CD4-positive, alpha-beta T cell (primary cell): ENCODE measurements at places on chromosomes 13 and 19.

DNA sequence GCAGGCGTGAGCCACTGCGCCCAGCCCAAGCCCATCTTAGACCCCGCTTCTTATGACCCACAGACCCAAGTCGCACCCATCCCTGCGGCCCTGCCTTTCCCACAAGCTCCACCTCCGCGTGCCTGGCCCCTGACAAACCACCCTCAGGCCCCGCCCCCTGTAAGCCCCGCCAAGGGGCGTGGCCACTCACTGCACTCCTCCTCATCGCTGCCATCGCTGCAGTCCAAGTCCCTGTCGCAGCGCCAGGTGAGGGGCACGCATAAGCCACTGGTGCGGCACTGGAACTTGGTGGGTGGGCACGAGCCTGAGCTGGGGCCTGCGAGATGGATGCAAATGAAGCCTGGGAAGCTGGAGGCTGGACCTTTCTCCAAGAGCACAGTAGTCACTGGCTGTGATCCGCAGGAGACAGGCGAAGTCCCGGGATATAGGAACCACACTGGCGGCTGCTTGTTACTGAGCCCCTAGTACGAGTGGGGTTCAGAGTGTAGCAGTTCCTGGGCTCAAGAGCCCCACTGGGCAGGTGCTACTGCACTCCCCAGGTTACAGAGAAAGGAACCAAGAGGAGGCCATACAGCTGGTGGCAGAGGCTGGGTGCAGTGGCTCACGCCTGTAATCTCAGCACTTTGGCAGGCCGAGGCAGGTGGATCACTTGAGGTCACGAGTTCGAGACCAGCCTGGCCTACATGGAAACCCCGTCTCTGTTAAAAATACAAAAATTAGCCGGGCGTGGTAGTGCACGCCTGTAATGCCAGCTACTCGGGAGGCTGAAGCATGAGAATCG is 3.1 kb downstream of the CD320 start:
- no peak for DNase-seq

GRCh38 chr19:45222724-45223123 is 22.5 kb downstream of the EXOC3L2 start:
- DNase-seq, result no peak

GRCh38 chr19:55348317-55349034 is 6.0 kb downstream of the COX6B2 start:
- no peak for DNase-seq

GRCh38 chr13:19955873-19956559 is 2.5 kb upstream of the ZMYM2 start:
- DNase-seq, result no peak

- no peak for DNase-seq
Measured at GRCh38 chr19:43807651-43808050, 5.4 kb upstream of the LYPD5 start.

DNA sequence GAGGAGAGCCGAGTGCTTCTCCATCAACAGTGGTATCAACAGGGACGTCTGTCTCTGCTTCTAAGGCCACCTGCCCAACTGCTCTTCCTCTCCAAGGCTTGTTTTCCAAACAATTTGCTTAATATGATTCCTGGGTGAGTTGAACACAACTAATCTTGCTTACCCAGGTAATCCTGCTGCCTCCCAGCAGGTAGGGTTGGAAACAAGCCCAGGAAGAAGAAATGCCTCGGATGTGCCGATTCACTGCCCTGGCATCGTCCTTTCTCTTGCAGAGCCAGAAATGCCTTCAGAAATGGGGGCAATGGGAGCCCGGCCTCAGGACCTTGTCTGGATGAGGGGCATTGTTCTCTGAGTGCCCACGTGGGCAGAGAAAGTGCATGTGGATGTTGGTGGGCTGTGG is 51.9 kb upstream of the C1QTNF9B start:
- no peak for DNase-seq

- no peak for DNase-seq
Measured at GRCh38 chr19:5707576-5708575, 12.1 kb downstream of the LONP1 start.

- no peak for DNase-seq
Measured at GRCh38 chr19:50252111-50252886, 48.9 kb downstream of the MYH14 start.

DNA sequence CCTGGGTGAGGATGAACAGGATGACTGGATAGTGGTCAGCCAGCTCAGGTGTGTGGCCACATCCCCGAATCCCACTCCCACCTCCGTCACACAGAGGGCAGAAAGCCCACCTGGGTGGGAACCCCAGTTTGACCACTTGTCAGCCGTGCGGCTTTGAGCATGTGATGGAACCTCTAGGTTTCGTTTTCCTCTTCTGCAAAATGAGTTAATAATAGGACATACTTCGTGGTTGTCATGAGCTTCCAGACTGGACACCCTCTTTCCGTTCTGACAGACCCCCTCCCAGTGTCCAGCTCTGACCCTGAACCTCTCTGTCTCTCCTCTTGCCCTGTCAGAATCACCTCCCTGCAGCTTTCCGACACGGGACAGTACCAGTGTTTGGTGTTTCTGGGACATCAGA is 1.8 kb downstream of the AXL start:
- DNase-seq, result no peak

DNA sequence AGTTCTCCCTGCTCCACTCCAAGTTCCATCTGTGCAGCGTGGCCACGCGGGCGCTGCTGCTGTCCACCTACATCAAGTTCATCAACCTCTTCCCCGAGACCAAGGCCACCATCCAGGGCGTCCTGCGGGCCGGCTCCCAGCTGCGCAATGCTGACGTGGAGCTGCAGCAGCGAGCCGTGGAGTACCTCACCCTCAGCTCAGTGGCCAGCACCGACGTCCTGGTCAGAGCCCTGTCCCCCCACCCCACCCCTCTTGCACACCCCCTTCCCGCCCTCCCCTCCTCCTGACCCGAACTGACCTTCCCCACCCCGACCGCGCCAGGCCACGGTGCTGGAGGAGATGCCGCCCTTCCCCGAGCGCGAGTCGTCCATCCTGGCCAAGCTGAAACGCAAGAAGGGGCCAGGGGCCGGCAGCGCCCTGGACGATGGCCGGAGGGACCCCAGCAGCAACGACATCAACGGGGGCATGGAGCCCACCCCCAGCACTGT is 11.6 kb downstream of the FUZ start:
- no peak for DNase-seq

DNA sequence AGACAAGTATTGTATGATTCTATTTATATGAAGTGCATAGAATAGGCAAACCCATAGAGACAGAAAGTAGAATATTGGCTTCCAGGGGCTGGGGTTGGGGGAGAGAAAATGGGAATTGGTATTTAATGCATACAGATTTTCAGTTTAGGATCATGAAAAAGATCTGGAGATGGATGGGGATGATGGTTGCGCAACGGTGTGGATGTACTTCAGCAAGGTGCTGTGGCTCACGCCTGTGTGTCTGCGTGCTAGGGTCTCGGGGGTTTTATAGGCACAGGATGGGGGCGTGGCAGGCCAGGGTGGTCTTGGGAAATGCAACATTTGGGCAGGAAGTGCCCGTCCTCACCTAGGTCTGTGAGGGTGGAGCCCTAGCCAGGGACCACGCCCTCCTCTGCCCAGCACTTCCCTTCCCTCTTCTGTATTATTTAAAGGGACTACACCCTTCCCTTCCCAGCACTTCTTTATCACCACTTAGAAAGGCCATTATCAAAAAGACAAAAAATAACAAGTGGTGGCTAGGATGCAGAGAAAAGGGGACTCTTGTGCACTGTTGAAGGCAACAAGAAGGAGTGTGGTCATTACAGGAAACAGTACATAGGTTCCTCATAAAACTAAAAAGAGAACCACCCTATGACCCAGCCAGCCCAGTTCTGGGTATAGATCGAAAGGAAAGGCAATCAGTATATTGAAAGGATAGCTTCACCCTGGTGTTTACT is 29.0 kb downstream of the LILRB4 start:
- no peak for DNase-seq

DNA sequence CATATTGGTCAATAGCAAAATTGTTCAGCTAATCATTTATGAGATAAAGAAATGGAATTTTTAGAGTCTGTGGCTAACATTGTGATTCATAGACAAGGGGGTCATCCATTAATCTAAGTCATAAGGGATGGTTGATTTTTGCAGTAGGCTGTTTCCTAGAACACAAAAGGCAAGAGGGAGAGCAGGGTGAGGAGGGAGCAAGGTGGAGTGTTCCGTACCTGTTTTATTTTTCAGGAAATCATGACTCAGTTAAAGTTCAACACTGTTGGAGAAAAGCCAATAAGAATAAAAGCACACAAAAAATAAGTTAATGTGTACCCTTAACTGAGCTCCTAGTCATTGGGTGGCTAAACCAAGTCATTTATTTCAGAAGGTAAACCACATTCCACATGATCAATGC is 512.4 kb upstream of the ATXN8OS start:
- no peak for DNase-seq

GRCh38 chr13:33307843-33308242 is 22.3 kb upstream of the STARD13 start:
- DNase-seq, result no peak

- DNase-seq, result no peak
Measured at GRCh38 chr13:103640606-103641005, 574.4 kb upstream of the SLC10A2 start.

- no peak for DNase-seq
Measured at GRCh38 chr13:61927648-61928047, 512.0 kb upstream of the PCDH20 start.

DNA sequence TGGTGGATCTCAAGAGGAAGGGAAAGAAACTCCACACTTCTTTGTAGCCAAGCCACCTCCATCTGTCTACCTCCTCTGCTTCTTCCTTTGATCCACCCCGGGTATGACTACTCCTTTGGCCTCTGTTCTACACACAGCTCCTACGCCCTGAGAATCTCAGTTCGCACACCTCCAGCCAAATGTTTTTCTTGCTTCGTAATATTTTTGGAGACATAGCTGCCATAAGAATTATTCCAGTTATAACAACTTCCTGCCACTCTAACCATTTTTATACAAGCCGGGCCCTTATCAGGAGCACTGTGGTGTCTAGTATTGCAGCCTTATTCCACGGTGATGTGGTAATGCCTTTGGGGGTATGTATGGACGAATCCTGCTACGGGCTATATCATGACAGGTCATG is 126.7 kb downstream of the STARD13 start:
- DNase-seq, result no peak

GRCh38 chr19:14166999-14167575 is 30.7 kb upstream of the ASF1B start:
- DNase-seq, result peak; percentile 53

GRCh38 chr13:66675620-66676019 is 554.5 kb downstream of the PCDH9 start:
- no peak for DNase-seq

GRCh38 chr19:18532168-18532890 is 10.5 kb upstream of the ELL start:
- DNase-seq, result no peak

DNA sequence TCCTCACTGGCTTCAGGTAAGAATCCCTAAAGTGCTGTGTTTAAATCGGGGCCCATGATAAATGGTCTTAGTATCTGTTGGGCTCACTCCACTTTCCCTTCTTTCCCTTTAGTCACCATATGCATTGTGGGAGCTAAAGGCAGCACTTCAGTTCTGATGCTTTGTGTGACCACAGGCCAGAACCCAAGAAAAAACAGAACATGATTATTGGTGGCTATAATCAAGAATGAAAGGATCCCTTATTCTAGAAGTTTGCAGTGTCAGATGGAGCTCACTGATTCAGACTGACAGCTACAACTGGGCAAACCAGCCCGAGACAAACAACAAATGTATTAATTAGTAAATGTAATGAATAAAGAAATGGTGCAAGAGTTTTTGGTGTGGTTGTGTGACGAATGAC is 57.3 kb upstream of the POMP start:
- no peak for DNase-seq

DNA sequence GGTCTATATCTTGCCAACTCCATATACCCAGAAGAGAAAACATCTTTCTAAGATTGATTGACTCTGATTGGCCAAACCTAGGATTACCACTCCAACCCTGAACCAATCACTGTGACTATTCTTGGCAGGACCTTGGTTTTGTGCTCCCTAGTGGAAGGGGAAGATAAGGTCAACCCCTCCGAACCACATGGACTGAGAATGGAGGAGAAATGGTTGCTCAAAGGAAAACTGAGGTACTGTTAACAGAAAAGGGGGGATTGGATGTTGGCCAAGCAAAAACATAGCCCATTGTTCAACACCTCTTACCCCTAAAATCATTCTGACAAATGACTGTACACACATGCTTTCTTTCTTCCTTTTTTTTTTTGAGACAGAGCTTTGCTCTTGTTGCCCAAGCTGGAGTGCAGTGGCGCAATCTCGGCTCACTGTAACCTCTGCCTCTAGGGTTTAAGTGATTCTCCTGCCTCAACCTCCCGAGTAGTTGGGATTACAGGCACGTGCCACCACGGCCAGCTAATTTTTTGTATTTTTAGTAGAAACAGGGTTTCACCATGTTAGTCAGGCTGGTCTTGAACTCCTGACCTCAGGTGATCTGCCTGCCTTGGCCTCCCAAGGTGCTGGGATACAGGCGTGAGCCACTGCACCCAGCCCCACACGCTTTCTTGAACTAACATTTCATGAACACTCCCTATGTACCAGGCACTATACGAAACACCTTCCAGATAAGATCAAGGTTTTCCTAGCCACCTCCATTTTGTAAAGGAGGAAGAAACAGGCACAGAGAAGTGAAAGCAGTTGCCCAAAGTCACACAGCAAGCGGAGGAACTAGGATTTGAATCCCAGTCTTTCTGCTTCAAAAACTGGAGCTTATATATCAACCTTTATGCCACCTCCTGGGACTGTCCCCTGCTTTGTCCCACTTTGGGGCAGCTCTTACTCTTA is 6.5 kb downstream of the MEIOSIN start:
- no peak for DNase-seq

- peak; percentile 21 for DNase-seq
Measured at GRCh38 chr13:60397704-60398378, 821 bp downstream of the TDRD3 start.

GRCh38 chr19:16285769-16286498 is 38.7 kb upstream of the KLF2 start:
- DNase-seq, result no peak

GRCh38 chr19:3131168-3131567 is 4.7 kb upstream of the GNA15 start:
- no peak for DNase-seq

GRCh38 chr19:46788262-46788967 is at the start of gene SLC1A5:
Gene SLC1A5, minus strand, starts transcription at chr19:46788594. Its CDS starts 629 bp downstream, at chr19:46787965.
- peak; percentile 94 for DNase-seq

GRCh38 chr13:114013336-114013735 is 39.5 kb upstream of the C13orf46 start:
- DNase-seq, result no peak

GRCh38 chr19:41928221-41928683 is at the start of gene ERFL:
Gene ERFL, minus strand, starts transcription at chr19:41928449. Its CDS starts 15,530 bp downstream, at chr19:41912919.
- DNase-seq, result no peak

GRCh38 chr19:10756371-10756770 is 38.5 kb downstream of the DNM2 start:
- no peak for DNase-seq
